ENCODE measurements at places on chromosomes 5 and 9. TPM values are rescaled to one million over a fixed set of nuclear protein-coding genes. Genes with fewer than 3 reads are reported as not detected.
A peak's percentile ranks its signal among the peaks of the same experiment; 100 is the strongest.

- no peak for DNase-seq
These were observed 1.3 kb upstream of the CARD19 start for GRCh38 chr9:93094658-93095204.

Gene HCN1
- not detected for total RNA-seq

GRCh38 chr5:119269061-119269944 lies 86.5 kb upstream of the TNFAIP8 start:
- DNase-seq: peak; percentile 48

GRCh38 chr5:135747824-135748223 lies 86.6 kb upstream of the SLC25A48 start:
- no peak for DNase-seq

GRCh38 chr5:55915783-55916182 lies 64.6 kb downstream of the IL31RA start:
- DNase-seq: no peak

Gene HAPLN1
- total RNA-seq: not detected

Gene SAPCD2
- 5.1 TPM for total RNA-seq

Gene SHROOM1
- 1.5 TPM for total RNA-seq

DNA sequence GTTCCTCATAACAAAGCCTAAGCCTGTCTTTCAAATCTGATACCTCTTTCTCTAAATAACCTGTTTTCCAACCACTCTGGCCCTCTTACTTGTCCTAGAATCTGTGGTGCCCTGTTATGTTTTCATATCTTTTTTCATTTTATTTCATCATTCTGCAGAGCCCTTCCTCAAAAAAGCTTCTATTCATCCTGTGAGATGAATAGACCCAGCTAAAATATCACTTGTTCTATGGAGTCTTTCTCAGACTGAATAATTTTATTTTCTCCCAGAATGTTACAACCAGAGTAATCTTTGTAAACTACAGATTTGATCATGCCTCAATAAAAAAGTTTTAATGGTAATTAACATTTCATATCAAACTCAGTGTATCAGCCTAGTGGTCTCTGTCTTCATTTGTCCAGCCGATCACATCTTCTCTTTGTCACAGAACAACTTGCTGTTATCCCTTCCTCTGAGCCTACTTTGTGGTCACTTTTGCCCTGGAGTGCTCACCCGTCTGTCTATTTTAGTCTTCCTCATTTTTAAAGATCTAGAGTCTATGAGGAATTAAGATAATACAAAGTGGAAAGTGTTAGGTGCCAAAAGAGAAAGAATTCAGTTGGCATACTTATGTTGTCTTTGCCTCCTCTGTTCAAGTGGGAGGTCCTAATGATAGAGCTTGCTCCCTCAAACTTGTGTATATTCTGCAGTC lies 77.8 kb downstream of the ZCCHC7 start:
- no peak for DNase-seq

Gene ZBED3
- total RNA-seq: 1.6 TPM

Gene RANBP17
- total RNA-seq: 4.5 TPM

DNA sequence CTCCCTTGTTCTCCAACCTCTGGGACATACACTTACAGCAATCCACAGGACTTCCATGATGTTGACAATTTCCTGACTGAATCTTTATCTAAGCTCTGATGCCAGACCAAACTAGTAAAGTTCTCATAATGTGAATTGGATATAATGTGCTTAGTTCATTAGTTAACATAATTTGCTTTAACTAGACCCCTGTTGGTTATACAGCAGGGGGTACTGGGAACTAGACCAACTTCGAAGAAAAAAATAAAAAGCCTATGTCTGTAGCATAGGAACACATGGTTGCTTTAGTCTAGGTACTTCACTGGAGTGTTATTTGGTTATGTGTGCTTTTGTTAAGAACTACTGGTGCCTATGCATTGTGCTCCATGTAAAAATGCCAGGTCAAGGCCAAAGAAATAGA lies 173.8 kb downstream of the ADAMTS6 start:
- no peak for DNase-seq

DNA sequence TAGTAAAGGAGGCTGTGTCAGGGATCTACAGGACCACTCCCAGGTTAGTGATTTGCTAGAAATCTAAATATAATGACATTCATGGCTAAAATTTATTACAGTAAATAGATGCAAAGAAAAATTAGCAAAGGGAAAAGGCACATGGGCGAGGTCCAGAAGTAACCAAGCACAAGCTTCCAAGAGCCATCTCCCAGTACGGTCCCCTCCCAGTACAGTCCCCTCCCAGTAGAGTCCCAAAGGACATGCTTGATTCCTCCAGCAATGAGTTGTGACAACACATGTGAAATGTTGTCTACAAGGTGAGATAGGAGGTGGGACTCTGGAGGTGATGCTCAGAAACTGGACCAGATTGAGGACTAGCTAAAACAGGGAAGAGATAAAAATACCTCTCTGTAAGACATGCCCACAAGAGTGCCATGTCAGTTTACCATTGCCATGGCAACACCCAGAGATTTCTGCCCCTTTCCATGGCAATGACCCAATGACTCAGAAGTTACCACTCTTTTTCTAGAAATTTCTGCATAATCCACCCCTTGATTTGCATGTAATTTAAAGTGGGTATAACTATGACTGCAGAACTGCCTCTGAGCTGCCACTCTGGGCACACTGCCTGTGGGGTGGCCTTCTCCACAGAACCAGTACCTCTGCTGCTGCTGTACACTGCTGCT lies 27.9 kb upstream of the CEMIP2 start:
- DNase-seq: no peak

GRCh38 chr9:88802533-88802932 lies 188.7 kb upstream of the S1PR3 start:
- DNase-seq: no peak

Gene PLK2
- 578 TPM for total RNA-seq

Gene UBE2B
- total RNA-seq: 21.6 TPM

- DNase-seq: no peak
These were observed 71.8 kb upstream of the LRRC70 start for GRCh38 chr5:62506659-62507460.

Gene SLC27A6
- total RNA-seq: not detected

GRCh38 chr9:20009606-20010005 lies 220.8 kb upstream of the SLC24A2 start:
- no peak for DNase-seq

GRCh38 chr5:138466900-138467710 lies 1.8 kb downstream of the EGR1 start:
- no peak for DNase-seq

- no peak for DNase-seq
These were observed 95.2 kb downstream of the MVB12B start for GRCh38 chr9:126421567-126422428.

- no peak for DNase-seq
These were observed 38.1 kb upstream of the ISL1 start for GRCh38 chr5:51345106-51345505.

DNA sequence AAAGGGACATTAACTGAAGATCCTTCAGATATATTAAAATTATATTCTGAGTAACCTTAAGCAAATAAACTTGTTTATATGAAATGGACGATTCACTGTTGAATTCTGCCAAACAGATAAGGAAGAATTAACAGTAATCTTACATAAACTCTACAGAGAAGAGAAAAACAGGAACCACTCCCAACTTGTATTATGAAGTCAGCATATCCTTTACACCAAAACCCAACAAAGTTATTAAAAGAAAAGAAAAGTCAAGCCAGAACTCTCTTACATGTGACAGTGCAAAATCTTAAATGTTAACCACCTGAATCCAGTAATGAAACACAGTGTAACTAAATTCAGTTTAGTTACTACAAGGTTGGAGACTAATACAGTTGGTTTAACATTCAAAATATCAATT lies 185.8 kb downstream of the DEPDC1B start:
- DNase-seq: no peak

- no peak for DNase-seq
These were observed 68.8 kb upstream of the PPP2R2B start for GRCh38 chr5:146947181-146947941.

- DNase-seq: no peak
These were observed 60.2 kb downstream of the SPOCK1 start for GRCh38 chr5:137438932-137439331.

DNA sequence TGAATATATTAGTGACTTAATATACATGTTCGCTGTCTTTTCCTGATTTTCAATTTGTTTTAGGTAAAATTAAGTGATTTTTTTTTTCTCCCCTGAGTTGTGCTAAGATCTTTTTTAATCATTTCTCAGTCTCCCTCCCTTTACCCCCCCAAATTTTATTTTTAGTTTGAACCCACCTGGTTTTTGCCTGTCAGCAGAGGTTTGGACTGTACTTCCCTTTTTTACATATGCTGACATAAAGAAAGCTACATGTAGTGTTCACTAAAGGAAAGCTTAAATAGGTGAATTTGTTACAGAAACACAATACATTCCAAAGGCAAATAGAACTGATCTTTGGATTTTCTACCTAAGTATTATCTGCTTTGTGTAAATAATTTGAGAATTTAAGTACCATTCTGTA lies 82.2 kb downstream of the IPO11 start:
- no peak for DNase-seq

DNA sequence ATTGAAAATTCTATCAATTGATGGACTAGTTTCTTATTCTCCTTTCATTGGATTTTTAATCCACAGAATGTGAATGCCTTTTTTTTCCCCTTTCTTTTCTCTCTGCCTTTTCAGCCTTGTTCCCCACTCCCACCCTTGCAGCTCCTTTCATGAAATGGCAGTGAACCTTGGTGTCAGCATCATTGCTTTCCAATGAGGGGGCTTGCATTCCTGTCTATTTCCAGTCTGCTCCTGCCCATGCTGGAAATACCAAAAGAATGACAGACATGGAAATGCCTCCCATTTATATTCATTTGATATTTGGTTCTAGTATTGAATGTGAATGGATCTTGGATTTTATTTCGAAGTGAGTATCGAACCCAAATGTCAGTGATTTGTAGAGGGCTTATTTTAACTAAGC lies 162.7 kb upstream of the SGCD start:
- DNase-seq: no peak

DNA sequence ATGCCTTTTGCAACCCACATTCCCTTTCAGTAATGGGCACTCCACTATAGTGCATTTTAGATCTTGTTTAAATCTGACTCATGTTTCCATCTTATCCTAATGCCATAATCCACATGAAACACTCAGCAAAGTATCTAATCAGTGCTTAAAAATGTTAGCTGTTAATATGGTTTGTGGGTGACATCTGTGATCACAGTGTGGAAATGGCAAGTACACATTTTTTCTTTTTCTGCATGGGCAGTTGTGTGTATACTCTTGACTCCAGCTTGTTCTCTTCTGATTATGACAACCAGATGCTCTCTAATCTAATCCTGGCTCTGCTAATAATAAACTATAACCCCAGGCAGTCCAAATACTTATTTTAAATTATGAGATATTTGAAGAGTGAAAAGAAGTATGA lies 103.3 kb downstream of the EDIL3 start:
- DNase-seq: no peak

Gene GFI1B
- total RNA-seq: not detected

DNA sequence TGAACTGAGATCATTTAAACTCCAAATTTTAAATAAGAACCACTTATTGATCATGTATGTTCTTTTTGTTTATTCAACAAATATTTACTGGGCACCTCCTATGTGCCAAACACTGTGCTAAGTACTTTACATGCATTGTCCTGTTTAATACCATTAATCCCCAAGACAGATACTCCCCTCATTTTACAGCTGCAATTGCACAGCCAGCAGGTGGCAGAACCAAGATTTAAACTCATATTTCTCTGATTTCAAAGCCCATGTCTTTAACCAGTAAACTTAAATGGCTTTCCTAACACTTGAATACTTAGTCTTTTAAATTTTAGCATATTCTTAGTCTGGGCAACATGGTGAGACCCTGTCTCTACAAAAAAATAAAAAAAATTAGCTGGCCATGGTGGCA lies 43.4 kb upstream of the KIAA1958 start:
- DNase-seq: peak; percentile 25

DNA sequence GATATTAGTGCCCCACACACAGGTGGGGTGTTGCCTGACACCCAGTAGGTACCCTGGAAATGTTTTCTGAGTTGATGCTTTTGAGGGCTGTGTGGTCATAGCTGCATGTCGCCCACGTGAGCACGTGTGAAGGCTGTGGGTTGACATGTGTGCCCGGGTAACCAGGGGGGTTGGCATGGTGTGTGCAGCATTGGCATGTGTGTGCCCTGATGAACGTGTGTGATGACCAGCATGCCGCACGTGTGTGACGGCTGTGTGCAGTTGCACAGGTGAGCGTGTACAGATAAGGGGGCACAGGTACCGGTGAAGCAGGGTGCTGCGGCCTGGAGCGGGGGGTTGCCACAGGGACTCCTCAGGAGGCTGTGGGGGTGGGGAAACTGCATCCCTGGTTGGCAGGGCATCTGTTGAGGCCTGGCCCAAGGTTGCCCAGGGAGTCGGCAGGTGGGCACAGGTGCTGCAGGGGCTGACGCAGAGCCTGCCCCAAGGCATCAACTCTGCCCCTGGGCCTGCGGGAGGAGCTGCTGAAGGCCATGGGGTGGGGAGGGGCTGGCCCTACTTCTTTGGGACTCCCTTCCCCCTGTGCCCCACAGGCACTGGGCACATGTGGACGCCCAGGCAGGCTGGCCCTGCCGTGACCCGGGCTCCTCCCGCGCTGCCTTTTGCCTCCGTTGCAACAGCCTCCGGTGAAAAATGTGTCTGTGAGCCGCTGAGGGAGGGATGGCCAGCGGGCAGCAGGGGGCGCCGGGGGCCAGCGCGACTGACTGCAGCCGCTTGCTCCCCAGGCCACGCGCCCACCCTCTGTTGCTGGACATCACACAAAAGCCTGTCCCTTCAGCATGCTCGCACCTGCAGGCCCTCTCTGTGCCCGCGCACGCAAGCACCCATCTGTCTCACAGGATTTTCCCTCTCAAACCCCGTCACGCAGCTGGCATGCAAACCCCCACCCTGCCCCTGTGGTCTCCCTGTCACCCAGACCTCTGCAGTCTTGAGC lies 2.2 kb downstream of the UNC5A start:
- peak; percentile 41 for DNase-seq

Gene CCNI2
- total RNA-seq: under 0.01 TPM

GRCh38 chr5:150210644-150211043 lies 20.8 kb downstream of the SLC6A7 start:
- DNase-seq: no peak

- no peak for DNase-seq
These were observed 109.2 kb downstream of the PSAT1 start for GRCh38 chr9:78406146-78406545.

GRCh38 chr5:53276825-53277224 lies 167.3 kb upstream of the MOCS2 start:
- no peak for DNase-seq

- no peak for DNase-seq
These were observed 1.3 kb downstream of the SEMA6A start for GRCh38 chr5:116573279-116573701.

DNA sequence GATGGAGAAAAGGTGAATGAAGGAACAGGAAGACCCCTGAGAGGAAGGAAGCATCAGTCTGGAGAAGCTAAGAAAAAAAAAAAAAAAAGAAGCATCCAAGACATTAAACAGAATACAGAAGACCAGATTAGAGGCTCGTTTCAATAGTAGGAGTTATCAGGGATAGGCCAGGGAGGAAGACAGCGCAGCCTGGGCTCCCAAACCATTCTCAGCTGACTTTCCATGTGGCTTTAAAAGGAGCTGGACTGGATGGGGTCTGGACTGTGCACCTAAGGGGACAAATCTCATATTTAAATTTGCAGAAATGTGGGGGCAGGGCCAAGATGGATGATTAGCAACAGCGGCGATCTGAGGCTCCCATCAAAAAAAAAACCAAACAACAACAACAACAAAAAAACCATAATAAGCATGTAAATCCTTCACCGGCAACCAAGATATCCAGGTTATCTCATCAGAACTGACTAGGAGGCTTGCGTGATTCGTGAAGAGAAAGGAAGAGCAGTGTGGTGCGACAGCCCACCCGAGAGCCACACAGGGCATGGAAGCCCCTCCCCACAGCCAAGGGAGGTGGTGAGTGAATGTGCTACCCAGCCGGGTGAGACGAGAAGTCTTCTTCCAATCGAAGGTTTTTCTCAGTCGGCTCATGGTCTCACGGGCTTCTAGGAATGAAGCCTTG lies 114.9 kb upstream of the ADAMTS16 start:
- DNase-seq: no peak
